Bone marrow (tissue), 2 donors: ENCODE measurements at places on chromosomes 2 and 18.

DNA sequence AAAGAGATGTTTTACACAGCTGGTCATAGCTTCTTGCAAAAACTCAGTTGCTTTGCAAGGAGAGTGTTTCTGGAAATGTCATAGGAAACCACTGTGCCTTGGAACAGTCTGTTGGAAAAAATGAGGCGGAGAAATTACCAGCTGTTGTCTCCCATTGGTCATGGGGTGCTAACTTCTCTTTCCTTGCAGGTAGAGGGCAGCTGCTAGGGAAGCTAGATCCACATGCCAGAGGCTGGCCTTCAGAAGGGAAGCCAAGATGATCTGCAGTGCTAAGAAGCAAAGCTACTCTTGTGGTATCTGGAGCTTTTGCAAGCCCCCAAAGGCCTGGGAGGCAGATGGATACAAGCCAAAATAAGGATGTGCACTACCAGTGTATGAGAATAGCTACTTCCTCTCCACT lies 34.8 kb upstream of the LAMA1 start:
- no peak for DNase-seq

- no peak for DNase-seq
Measured at GRCh38 chr2:45009303-45009927, at the start of gene SIX2. SIX2 (minus strand) TSS chr2:45009452; CDS start chr2:45009110, 342 bp downstream.

- DNase-seq = no peak
Measured at GRCh38 chr2:56202381-56203121, 18.8 kb downstream of the CCDC85A start.

DNA sequence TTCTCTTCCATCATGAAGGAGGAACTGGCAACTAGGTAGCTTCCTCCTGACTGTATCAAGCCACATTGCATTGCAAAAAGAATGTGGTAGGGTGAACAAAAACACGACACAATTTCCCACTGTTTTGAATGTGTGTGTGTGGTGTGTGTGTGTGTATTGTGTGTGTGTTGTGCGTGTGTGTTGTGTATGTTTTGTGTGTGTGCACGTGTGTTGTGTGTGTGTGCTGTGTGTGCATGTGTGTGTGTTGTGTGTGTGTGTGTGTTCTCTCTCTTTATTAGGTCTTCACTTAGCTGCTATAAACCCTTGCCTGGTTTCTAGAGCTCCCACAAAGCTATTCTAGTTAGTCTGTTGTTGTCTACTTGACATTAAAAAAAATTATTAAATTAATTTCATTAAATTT lies 550.0 kb upstream of the GYPC start:
- no peak for DNase-seq
